ENCODE measurements at places on chromosomes 12 and 14. TPM values are rescaled to one million over a fixed set of nuclear protein-coding genes. Genes with fewer than 3 reads are reported as not detected.

The TMEM119 gene
- 17.6 TPM for polyA plus RNA-seq

The OTUB2 gene
- 4.4 TPM for polyA plus RNA-seq

The CD163 gene
- polyA plus RNA-seq = 8.7 TPM

The NGB gene
- not detected for polyA plus RNA-seq

The POTEG gene
- 0.09 TPM for polyA plus RNA-seq

The PLA2G1B gene
- polyA plus RNA-seq = 0.86 TPM

- DNase-seq = no peak
These were observed 48.0 kb upstream of the RIMBP2 start for GRCh38 chr12:130764073-130764472.

DNA sequence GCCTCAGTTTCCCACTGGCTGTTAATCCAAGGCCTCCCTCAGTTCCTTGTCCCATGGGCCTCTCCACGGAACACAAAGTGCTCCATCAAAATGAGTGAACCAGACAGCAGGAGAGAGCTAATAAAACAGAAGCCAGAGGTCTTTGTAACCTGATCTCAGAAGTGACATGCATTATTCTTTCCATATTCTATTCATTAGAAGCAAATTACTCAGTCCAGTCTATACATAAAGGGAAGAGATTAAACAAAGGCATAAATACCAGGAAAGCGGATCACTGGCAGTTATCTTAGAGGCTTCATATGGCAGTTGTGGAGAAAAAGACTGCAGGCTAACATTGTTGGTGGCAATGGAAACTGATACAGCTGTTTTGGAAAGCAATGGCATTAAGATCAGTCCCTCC, 170.6 kb upstream of the GARIN6 start:
- DNase-seq = no peak

DNA sequence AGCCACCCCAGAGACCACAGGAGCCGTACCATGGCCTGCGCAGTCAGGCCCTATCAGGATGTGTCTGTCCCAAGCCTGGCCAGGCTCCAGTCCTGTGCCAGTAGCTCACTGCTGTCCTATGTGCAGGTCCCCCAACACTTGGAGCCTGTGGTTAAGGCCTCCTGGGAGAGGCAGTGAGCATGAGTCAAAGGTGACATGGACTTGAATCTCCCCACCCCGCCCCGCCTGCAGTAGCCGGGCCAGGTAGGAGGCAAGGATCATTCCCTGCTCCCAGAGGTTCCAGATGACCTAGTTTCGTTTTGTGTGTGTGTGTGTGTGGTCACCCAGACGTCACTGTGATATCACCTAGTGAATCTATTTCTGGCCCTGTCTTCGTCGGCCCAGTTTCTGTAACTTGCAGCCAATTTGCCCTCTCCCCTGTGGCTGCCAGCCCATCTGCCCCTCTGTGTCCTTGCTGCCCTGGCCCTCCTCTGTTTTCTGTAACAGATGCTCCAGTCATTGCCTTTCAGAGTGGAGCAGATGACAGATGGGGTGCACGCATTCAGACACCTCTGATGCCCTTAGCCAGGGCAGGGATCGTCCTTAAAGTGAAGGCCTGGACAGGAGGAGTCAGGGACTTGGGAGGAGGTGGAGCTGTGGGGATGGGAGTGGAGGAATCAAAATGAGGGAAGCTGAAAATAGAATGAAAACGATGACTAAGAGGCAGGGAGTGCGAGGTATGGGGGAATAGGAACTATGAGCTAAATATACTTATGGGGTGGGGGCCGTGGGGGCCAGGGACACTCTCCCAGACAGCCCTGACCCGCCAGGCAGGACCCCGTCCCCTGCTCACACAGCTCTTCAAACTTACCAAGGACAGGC, 37.4 kb downstream of the SLC6A12 start:
- DNase-seq = no peak

- no peak for DNase-seq
These were observed 191.6 kb downstream of the DUSP6 start for GRCh38 chr12:89160716-89161123.

GRCh38 chr14:40371011-40371410, 938.8 kb upstream of the FBXO33 start:
- no peak for DNase-seq

- DNase-seq = no peak
These were observed 16.0 kb upstream of the OR6S1 start for GRCh38 chr14:20657216-20658211.

DNA sequence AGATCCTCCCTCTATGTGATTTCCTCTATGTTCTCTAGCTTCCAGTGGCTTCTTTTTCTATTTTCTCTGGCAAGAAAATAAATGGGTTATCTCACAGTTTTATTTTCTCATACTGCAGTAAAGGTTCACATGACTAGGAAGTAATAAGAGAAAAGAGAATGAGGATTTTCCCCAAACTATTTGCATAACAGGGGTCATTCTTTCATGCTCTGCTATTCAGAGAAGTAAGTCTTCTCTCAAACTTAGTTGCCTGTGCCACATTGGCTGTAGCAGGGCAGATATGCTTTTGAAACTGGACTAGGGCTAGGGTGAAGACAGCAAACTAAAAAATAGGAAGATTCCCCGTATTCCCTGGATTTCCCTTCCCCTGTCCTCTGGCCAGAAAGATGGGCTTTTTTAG, 57.4 kb downstream of the ACSM4 start:
- DNase-seq = no peak

DNA sequence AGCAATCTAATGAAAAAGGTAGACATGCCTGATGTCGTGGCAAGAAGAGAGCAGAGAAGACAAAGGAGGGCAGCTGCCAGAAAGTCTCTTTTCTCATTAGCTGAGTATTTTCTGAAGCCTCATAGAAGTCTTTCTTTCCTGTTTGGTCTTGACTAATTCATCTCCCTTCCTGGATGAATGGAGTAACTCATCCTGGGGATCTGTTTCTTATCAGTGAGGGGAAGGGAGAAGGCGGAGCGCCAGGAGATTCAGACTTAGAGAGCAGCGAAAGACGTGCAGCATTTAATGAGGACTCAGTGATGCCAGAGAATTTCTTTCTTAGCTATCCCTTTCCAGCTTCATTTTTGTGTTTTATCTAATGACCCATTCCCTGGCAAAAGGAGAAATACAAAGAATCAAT, 89.4 kb downstream of the SLC15A4 start:
- no peak for DNase-seq

DNA sequence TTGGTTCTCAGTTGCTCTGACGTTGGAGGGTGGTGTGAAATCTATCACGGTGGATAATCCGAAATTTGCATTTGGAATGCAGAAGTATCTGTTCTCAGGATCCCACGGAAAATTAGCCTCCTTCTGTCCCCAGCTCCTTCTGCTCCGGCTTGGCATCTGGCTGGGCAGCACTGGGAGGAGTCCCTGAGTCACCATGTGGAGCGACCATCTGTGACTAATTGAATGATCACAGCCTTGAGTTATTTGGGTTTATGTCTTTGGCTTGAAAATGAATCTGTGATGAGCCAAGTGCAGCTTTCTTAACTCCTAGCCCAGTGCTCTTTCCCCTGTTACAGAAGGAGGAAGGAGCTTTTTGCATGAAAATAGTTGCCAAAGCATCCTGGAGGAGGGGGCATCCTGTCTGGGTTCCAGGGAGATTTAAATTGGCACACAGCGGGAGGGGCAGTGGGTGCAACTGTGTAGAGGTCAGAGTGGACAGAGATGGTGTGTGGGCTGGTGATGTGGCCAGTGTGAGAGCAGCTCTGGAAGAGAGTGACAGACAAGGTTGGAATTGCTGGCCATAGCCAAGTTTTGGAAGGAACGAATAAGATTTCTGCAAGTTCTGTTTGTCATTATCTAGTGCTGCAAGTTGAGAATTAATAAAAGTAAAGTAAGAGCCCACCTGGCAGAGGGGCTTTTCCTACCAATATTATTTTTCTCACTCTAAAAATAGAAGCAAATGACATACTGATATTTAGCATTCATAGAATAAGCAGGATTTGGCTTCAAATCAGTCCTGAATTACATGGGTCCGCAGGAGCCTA, 74.4 kb downstream of the SLC24A4 start:
- no peak for DNase-seq

DNA sequence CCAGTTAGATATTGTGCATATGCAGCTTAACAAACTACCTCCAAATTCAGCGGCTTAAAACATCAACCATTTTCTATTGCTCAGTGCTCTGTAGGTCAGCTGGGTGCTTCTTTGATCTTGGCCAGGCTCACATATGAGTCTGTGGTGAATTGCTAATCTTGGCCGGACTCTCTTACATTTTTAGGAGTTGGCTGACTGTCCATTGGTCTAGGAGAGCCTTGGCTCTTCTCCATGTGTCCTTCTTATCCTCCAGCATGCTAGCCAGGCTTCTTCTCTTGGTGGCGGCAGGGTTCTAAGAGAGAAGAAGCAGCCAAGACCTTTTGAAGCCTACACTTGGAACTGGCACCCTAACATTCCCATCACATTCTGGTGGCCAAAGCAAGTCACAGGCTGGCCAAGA, 174.3 kb upstream of the PWP1 start:
- no peak for DNase-seq

GRCh38 chr14:94008234-94008633, 11.1 kb downstream of the CCDC197 start:
- no peak for DNase-seq

DNA sequence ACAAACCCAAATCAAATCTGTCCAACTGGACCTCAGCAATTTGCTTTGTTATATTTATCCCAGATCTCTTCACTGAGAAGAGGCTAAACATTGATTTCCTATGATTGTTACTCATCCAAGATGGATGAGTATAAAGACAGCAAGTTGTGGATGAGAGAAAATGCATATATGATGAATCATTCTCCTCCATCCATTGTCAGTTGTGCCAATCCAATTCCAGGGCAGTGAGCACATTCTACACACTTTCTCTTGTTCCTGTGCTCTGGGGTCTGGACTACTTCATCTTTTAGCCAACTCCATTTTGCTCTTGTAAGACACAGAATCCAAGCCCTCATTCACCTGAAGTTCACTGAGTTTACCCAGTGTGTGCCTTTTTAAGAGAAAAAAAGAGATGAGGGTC, 105.7 kb downstream of the GCH1 start:
- DNase-seq = no peak

- no peak for DNase-seq
These were observed 14.6 kb downstream of the CHST11 start for GRCh38 chr12:104471336-104471735.

- no peak for DNase-seq
These were observed 25.7 kb downstream of the MOK start for GRCh38 chr14:102279282-102279681.

Data from renal cortex interstitium (tissue), 15 donors.